ENCODE measurements at places on chromosomes 7 and 10. TPM values are rescaled to one million over a fixed set of nuclear protein-coding genes. Genes with fewer than 3 reads are reported as not detected.

DNA sequence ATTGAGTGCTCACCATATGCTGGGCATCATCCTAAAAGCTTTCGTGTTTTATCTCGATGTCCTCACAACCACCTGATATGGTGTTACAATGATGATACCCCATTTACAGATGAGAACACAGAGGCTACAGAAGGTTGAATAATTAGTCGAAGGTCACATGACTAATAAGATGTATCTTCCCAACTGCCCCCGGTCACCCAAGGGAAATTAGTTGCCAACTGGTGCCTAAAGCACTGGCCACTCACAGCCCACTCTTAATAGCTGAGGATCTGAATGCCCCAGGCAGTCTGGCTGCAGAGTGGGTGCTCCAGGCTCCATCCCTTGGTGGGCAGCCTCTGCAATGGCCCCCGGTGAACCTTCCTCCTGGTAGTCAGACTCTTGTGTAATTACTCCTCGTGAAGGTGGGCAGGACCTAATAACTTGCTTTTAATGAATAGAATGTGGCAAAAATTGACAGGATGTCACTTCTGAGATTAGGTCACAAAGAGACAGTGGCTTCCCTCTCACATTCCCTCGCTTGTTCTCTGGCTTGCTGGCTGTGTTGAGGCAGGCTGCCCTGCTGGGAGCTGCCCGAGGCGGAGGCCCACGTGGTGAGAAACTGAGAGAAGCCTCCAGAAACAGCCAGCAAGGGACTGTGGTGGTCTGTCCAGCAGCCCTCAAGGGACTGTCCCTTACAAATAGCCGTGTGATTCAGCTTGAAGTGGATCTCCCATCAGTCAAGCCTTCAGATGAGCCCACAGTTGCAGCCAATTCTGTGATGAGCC, 109.4 kb downstream of the ARHGAP22 start:
- no peak for DNase-seq

- no peak for DNase-seq
Measured at GRCh38 chr7:105512926-105513526, 9.0 kb downstream of the PUS7 start.

DNA sequence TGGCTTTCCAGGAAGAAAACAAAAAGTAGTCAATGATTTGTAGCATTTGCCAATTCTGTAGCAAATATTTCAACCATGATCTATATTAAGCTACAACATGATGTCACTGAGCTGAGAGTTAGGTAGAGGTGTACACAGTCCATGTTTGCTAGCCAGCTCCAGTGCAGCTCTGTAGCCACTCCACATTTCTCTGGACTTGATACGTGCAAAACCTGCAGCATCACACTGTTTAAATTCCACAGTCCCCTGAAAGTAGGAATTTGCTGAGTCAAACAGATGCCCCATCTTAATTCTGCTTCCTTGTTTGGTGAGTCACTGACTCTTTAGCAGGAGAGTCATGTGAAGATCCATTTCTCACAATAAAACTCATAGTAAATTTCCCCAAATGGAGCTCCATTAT, 89.8 kb upstream of the LRRTM3 start:
- peak; percentile 86 for DNase-seq

GRCh38 chr10:71263376-71263775, 51.0 kb downstream of the UNC5B start:
- DNase-seq = no peak

DNA sequence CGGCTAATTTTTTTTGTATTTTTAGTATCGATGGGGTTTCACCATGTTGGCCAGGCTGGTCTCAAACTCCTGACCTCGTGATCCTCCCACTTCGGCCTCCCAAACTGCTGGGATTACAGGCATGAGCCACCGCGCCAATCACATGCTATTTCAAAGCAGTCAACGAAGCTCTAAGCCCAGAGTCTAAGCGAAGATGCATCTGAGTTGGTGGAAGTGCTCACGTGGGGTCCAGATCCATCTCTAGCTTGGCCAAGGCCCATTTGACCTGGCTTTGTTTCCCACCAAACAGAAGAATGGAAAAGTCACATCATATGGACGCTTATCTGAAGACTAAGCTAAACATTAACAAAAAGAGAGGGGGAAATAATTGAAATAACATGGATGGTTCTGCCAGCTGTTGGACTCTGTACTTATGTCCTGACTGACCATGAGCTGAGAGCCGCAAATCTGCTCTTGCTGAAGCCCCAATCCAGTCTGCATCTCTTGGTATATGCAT, 3.8 kb upstream of the GTF2I start:
- no peak for DNase-seq

GRCh38 chr10:21280971-21281572, 244.4 kb downstream of the SKIDA1 start:
- DNase-seq = no peak

DNA sequence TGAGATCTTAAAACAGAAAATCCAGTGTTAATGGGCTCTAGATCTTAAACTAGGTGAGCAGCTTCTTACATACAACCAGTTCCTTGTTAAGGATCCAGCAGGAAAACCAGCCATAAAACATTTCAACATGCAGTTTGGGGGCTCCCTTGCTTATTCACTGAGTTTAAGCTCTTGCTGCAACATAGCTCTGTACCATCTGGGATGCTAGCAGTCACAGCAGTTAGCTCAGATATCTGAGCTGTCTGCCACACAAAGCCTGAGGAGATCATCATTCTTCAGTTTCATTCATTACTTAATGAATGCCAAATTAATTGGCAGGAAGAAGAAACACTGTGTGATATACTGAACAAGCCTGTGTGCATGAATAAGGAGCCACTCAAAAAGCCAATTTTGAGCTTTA, 62.8 kb downstream of the PODXL start:
- no peak for DNase-seq

DNA sequence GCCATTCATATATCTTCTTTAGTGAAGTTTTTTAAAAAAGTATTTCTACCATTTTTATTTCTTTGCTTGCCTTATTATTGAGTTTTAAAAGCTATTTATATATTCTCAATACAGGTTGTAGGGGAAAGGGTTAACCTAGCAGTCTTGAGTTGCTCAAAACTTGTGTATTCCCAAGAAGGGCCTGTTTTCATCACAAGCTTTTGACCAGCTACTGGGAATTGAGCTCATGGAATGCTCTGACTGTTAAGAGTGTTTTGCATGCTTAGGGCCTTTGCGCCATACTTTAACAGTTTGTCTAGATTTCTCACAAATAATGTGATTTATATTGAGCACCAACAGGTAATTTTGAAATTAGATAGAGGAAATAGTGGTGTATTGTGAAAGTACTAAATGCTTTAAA, 72.0 kb upstream of the CALCR start:
- DNase-seq = no peak

DNA sequence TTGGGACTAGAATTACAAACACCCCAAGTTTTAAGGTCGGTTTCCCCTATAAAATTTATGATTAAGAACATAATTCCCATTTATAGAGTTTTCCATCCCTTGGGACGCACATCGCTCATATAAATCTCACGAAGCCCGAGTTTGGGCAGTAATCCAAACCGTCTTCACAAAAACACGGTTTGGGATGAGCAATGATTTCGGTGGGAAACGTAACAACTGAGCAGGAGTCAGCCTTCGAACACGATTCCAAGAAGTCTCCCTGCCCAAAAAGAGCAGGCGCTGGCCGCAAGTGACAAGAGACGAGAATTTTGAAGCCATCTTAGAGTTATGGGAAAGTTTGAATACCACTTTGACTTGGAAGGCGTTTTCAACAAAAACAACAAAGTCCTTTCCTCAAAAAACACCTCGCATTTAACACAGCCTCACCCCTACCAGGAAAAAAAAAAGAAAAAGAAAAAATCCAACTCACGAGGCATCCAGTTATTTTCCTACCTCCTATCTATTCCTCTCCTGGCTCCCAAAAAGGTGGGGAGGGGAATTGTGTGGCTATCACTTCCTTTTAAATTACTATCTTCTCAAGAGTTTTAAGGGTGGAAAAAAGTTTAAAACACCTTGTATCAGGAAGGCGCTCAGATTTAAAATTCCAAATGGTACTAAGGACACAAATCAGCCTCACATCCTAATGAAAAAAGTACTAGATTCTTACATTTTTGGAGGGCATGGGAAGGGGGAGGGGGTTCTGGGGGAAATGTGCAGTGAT, 1.6 kb downstream of the SEPHS1 start:
- no peak for DNase-seq

DNA sequence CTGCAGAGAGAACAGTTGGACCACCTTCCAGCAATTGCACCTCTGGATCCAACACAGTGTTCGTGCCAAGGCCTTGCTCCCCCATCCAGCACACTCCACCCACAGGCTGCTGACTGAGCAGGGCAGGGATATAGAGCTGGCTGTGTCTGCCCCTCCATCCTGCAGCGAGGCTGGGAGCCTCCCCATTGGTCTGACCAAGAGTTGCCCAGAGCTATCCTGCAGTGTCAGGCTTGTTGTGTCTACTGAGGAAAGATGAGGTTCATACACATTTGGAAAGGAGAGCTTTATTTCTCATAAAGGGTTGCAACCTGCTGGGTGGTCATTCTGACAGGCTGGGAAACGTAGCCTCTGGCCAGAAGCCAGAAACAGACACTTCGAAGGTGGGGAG, 27.1 kb downstream of the PRF1 start:
- no peak for DNase-seq

- no peak for DNase-seq
Measured at GRCh38 chr10:110209454-110209925, 2.1 kb downstream of the MXI1 start.

GRCh38 chr7:106736508-106737201, 75.7 kb upstream of the CCDC71L start:
- DNase-seq = peak; percentile 55

- peak; percentile 39 for DNase-seq
Measured at GRCh38 chr10:112815269-112816032, 134.6 kb upstream of the TCF7L2 start.

GRCh38 chr7:12571691-12572090, 1.2 kb downstream of the SCIN start:
- DNase-seq = no peak

- no peak for DNase-seq
Measured at GRCh38 chr10:30974773-30975415, 56.8 kb downstream of the ZNF438 start.

GRCh38 chr10:110993024-110993693, 73.8 kb downstream of the SHOC2 start:
- DNase-seq = peak; percentile 18

GRCh38 chr10:124952123-124952522, 10.2 kb downstream of the ZRANB1 start:
- no peak for DNase-seq

- no peak for DNase-seq
Measured at GRCh38 chr10:16735671-16736070, 81.6 kb downstream of the RSU1 start.

GRCh38 chr7:75055830-75056772, 17.5 kb downstream of the RCC1L start:
- no peak for DNase-seq

DNA sequence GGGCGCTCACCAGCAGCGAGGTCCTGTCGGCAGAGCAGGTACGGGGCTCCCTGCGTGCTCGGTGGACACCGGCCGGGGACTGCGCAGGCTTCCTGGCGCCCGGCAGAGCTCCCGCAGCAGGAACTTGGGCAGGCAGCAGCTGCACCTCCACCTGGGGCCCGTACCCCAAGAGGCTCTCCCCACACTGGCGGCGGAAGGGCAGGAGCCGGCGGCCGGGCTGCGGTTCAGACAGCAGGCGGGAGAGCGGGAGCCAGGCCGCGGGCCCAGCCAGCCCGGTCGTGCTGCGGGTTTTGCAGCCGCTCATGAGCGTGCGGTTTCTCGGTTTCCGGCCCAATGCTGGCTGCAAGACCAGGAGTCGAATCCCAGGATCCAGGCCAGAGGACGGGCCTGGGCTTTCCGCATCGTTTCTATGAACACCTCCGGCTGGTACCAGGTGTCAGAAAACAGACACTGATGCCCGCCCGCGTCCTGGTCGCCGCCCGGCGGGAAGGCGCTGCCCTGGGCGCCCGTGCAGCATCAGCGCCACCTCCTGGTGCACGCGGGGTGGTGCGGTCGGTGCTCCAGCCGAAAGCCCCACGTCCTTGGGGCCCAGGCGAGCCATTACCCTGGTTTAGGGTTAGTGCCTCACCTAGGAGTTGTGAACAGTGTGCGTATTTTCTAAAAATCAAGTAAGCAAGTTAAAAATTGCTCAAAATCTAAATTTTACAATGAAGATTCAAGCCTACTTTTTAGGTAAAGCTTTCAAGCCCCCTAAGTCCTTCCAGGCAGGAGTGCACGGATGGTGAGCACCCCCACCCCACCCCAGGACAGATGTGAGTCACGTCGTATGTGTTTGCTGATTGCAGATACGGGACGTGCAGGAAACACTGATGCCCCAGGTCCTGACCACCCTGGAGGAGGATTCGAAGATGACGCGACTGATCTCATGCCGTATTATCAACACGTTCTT, 47.4 kb upstream of the PRKAR1B start:
- no peak for DNase-seq

DNA sequence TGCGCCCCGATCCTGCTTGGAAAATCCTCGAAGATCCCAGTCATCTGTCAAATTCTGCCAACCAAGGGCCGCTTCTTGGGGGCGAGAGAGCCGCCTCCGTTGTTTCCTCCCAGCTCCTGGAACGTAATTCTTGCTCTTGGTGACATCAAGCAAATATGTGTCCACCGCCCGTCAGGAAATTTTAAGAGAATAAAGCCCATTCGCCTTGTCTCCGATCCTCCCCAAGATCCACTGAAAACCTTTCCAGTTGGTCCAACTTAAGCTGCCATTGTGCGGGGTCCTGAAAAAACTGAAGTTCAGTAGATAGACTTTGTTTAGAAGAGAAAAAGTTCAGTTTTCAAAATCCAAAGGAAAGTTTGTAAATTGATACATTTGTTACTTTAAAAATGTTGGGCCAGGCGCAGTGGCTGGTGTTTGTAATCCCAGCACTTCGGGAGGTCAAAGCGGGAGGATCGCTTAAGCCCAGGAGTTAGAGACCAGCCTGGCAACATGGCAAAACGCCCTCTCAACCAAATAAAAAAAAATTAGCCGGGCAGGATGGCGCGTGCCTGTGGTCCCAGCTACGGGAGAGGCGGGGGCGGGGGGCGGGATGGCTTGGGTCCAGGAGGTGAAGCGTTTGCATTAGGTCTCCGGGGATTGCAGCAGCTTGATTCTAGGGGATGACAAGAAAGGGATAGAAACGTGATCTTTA, 1.0 kb upstream of the ZNF800 start:
- no peak for DNase-seq

The PTER gene
- 9.7 TPM for total RNA-seq

The ASB13 gene
- 12.3 TPM for total RNA-seq

The SPDYE8 gene
- not detected for total RNA-seq

The KNDC1 gene
- 0.65 TPM for total RNA-seq

The NEBL gene
- 4.6 TPM for total RNA-seq

The FANK1 gene
- total RNA-seq = 2.8 TPM

The IL2RA gene
- not detected for total RNA-seq

The MARVELD1 gene
- 30.5 TPM for total RNA-seq

The MEPCE gene
- 26.5 TPM for total RNA-seq

Data from epithelial cell of proximal tubule (primary cell).